Stimulated activated CD4-positive, alpha-beta T cell treated with anti-CD3 and anti-CD28 coated beads, Interleukin-15, amount 100 ng/mL, for 1 hour (primary cell): ENCODE measurements at places on chromosomes 7 and 10.

DNA sequence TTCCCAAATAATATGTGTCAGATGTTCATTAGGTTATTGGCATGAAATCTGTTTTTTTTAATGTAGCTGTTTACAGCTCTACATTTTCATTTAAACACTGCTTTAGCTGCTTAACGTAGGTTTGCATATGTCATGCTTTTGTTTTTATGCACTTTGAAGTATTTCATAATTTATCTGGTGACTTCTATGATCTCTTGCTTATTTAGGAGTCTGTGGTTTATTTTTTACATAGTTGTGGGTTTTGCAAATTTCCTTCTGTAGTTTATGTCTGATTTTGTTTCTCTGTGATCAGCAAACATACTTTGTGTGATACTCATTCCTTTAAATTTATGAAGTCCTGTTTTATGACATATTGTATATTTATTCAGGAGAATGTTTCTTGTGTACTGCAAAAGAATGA lies 606.5 kb upstream of the PFKP start:
- no peak for DNase-seq

- DNase-seq: no peak
Observed at GRCh38 chr7:18727115-18727870, 231.7 kb downstream of the HDAC9 start.

- no peak for DNase-seq
Observed at GRCh38 chr7:156148547-156148946, 336.3 kb upstream of the SHH start.

DNA sequence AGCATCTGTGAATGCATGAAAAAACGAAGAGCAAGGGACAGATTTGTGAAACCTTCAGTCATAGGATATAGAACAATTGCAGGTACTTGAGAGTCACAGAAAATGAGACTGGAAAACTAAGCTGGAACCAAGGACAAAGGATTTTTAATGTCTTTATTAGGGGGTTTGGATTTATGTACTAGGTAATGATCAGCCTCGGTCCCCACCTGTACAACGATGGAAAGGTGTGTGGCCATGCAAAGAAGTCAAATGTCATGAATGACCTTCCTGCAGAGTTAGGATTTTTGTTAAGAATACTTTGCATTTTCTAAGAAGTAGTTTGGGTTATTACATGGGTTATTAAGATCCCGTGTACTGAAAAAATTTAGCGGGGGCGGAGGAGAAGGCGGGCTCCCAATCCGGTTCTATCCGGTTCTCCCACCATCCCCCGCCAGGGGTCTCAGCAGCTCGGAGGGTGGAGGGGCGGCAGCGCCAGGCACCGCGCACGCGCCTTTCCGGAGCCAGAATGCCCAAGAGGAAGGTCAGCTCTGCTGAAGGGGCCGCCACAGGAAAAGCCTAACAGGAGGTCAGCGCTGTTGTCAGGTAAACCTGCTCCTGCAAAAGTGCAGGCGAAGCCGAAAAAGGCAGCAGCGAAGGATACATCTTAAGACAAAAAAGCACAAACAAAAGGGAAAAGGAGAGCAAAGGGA lies 327.5 kb upstream of the PLXDC2 start:
- no peak for DNase-seq

- no peak for DNase-seq
Observed at GRCh38 chr10:43120929-43121314, 17.3 kb upstream of the CSGALNACT2 start.

- no peak for DNase-seq
Observed at GRCh38 chr7:47373871-47374451, 207.9 kb downstream of the TNS3 start.

GRCh38 chr10:3476186-3476585 lies 303.6 kb upstream of the PITRM1 start:
- no peak for DNase-seq

DNA sequence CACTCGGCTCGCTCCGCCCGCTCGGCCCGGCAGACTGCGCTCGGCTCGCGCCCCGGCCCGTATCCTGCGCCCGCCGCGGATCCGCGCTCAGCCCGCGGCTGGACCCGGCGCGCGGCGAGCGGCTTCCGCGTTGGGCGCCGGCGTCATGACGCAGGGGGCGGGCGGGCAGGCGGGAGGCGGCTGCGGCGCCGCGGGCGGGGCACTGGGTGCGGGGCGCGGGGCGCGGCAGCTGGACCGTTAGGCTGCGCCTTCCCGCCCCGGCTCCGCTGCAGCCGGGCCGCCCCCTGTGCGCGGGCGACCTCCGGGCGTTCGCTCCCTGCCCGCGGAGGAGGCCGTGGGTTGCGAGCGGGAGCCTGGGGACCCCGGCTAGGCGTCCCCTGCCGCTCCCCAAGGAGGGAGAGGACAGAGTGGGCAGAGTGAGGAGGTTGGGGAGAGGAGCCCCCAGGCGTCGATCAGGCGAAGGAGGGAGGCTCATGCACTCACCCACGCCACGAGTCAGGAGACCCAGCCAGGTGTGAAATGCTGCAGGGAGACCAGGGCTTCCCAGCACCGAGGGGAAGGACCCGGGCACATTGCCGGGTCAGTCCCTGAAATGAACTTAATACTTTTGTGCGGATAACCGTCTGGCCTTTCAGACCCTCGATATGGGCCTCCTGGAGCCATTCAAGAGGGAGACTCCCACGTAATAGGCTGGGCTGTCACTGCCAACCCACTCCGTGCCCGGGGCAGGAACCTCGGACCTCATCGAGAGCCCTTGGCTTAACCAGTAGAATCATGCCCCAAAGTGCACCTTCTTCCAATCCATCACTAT lies at the start of gene PIP4K2A:
PIP4K2A (minus strand) TSS at position 100 of the 811 bp plus-strand sequence. CDS start 252 bp downstream, outside the sequence.
- DNase-seq: peak; percentile 45

GRCh38 chr10:1063232-1063865 lies 7.2 kb downstream of the WDR37 start:
- DNase-seq: no peak

DNA sequence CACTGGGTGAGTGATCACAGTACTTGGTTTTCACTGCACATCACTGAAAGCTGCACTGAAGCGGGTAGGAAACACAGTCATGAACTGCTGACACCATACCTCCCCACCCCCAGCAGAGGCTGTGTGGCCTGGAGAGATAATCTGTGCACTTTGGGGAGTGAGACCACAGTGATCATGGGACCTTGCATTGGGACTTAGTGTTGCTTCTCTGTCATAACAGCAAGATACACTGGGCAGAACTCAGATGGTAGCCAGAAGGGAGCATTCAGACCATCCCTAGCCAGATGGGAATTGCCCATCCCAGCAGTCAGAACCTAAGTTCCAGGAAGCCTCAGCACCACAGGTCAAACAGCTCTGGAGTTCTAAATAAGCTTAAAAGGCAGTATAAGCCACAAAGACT lies 346.4 kb upstream of the TMEM229A start:
- no peak for DNase-seq

DNA sequence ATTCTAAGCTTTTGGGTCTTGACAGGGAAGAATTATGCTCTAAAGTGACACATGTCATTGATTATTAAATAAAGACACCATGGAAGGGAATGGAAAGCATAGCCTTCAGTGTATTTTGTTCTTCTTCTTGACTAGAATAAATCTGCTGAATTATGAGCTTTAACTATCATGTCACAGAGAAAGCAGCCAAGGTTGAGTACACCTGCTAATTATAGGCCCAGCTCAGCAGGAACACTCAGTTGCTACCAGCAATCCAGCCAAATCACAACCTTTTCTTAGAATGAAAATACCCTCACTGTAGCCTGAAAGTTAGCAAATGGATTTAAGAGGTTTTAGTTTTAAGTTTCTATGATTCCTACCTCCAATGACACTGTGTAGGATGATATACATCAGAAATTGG lies 225.3 kb upstream of the RHOBTB1 start:
- no peak for DNase-seq

GRCh38 chr10:6211671-6212635 lies 9.2 kb downstream of the PFKFB3 start:
- DNase-seq: no peak

DNA sequence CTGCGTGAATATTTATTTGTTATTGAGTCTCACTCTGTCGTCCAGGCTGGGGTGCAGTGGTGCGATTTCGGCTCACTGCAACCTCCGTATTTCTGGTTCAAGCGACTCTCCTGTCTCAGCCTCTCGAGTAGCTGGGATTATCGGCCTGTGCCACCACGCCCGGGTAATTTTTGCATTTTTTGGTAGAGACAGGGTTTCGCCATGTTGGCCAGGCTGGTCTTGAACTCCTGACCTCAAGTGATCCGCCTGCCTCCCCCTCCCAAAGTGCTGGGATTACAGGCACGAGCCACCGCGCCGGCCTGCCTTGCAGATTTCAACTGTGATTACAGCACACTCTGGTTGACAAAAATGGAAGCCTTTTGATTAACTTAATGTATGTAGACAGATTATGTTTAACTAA lies 730.0 kb upstream of the VSTM2A start:
- DNase-seq: no peak

GRCh38 chr10:105837951-105838350 lies 1196.9 kb downstream of the SORCS3 start:
- no peak for DNase-seq
